Occipital lobe (tissue), 3 donors: ENCODE measurements at places on chromosomes 2 and 18. TPM values are rescaled to one million over a fixed set of nuclear protein-coding genes. Genes with fewer than 3 reads are reported as not detected.

DNA sequence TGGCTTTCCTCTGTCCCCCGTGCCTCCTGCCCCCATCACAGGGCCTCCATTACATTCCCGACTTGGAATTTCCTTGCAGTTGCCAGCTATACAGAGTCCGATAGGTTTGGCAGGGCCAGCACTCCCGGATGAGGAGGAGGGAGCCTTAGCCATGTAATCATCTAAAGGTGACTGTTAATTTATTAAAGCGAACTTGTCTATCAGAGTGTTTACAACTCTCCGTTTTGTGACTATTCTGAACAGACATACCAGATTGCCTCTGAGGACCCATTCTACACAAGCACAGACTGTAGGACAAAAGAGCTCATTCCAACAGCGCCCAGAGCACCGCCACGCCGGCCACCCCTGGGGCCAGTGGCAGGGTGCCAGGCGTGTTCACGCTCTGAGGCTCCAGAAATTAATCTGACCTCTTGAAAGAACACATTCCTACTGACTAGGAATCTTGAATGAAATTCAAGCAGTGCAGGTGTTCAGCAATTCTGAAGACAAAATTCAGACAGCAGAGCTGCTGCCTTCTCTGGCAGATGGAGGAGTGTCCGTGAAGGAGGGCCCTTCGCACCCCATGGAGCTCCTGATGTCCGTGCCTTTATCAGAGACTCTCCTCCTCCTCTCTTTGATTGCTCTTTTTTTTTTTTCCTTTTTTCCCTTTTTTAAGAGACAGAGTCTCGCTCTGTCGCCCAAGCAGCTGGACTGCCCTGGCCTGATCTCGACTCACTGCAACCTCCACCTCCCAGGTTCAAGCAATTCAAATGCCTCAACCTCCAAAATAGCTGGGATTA, 58.1 kb upstream of the RALBP1 start:
- DNase-seq: no peak

DNA sequence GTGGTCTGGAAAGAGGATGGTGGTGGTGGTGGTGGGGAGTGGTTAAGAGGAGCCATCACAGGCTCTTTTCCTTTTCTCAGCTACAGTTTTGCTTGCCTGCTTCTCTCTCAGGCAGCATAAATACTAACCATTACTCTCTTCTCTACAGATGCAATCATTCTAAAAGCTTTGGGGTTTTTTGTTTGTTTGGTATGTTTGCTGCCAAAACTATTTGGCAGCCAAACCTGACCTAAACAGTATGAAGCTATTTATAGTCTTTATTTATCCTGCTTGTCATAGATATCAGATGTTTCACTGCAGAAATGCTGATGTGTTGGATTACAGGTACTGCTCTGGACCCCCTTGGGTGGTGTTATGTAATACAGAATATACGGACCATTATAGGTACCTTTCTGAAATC, 15.3 kb downstream of the SIX3 start:
- DNase-seq: no peak

The RHBDD1 gene
- total RNA-seq: 89.4 TPM

The RAX gene
- total RNA-seq: not detected

The KCNJ3 gene
- 22.8 TPM for total RNA-seq

The CCDC88A gene
- total RNA-seq: 388 TPM
